ENCODE measurements at places on chromosomes 13 and 19. TPM values are rescaled to one million over a fixed set of nuclear protein-coding genes. Genes with fewer than 3 reads are reported as not detected.

The SIRT2 gene
- 37.4 TPM for total RNA-seq

The INSL3 gene
- total RNA-seq: not detected

The ZNF302 gene
- 4.9 TPM for total RNA-seq

The CACNG6 gene
- total RNA-seq: not detected

The ENOX1 gene
- 1.5 TPM for total RNA-seq

DNA sequence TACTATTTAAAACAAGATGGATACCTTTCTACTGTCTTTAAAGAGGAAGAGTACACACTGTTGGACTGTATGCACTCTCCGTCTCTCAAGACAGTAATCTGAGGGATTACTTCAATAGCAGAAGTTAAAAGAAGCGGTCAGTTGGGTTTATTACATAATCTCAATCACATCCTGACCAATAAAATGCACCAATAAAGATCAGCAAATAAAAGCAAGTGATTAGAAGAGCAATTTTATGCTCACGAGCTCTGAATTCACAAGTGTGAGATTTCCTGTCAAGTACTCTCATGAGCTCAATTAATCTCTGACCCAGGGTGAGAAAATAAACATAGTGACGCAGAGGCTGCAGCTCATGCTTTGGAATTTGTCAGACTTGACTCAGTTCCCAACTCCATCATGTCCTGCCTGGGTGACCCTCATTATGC, 12.2 kb downstream of the ABCC4 start:
- no peak for DNase-seq
- no peak overlapping the region for H3K27ac ChIP-seq
- H3K36me3 ChIP-seq: no peaks in the 10 kb centered on the region

DNA sequence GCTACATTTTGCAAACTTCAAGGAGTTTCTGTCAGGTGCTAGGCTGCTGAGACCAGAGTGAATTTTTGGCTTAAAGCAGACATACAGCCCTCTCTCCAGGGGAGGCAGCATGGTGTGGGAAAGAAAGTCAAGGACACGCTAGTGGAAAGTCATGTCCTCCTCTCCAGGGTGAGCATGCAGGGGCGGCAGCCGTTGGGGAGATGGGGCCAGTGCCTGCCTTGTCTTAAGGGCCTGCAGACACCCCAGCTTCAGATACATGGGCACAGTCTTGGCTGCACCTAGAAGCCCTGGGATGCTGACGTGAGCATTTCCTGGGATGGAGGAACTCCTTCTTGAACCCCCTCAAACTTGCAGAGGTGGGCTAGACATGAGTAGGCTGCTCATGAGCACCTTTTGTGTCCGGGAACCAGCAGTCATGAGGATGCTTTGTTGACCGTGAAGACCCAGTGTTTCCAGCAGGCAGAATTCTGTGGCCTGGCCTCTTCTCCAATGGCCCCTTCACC, 43.3 kb upstream of the PEPD start:
- no peaks in the 10 kb centered on the region for H3K4me1 ChIP-seq
- no peak for DNase-seq
- H3K27me3 ChIP-seq: no peaks in the 10 kb centered on the region
- H3K27ac ChIP-seq: no peak overlapping the region
- H3K36me3 ChIP-seq: no peaks in the 10 kb centered on the region

DNA sequence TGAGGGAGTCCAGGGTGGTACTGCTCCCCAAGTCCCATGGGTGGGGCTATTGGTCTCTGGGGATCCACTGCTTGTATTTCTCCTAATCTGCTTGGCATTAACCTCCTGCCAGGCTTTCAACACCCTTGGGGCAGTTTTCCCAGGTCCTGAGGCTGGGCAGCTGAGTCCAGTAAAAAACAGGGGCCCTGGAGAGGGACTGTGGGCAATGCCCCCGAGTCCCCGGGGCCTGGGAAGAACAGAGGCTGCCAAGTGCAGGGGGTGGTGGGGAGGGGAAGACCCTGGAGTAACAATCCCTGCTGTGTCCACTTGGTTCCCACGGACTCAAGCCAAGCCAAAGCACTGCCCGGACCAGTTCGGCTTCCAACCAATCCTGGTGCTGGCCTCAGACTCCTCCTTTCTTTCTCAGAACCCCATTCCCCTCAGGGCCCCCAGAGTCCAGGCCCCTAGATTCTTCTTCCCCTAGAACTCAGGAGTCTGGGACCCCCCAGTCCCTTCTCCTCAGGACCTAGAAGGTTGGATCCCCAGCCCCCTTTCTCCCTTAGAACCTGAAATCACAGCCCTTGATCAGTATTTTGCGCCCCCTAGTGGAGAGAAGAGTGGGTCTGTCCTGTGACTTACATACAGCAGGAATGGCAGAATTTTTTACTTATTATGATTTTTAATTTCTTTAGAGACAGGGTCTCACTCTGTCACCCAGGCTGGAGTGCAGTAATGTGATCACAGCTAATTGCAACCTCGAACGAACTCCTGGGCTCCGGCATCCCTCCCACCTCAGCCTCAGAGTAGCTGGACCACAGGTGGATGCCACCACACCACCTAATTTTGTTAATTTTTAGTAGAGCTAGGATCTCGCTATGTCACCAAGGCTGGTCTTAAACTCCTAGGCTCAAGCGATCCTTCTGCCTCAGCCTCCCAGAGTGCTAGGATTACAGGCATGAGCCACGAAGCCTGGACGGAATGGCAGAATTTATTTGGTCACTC, 3.7 kb upstream of the CLPTM1 start:
- no peaks in the 10 kb centered on the region for H3K27me3 ChIP-seq
- H3K4me3 ChIP-seq: no peak overlapping the region
- H3K36me3 ChIP-seq: peaks cover 12% of the 10 kb centered on the region
- peaks cover 14% of the 10 kb centered on the region for H3K4me1 ChIP-seq

DNA sequence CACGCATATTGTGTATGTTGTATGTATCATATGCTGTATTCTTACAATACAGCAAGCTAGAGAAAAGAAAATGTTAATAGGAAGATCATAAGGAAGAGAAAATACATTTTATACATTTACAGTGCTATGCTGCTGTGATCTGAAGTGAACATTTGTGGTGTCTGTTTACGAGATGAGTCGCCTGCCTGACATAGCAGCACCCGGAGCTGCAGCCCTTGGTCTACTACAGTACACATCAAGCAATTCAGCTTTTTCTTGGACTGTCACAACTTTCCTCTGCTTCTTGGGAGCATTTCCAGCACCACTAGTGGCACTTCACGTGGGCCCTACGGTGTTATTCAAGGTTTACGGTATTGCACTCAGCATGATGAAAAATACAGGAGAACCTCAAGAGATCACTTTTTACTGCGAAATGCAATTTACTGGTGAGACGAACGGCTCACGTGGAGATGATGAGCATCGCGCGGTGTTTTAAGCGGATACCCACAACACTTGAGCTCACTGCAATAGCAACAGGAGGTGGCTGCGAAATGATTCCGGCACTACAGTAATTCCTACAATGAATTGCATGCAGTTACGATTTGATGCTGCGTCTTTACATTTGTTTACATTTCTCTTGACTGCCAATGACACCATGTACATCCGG, 308.4 kb downstream of the FGF9 start:
- DNase-seq: no peak
- H3K27ac ChIP-seq: no peak overlapping the region
- no peak overlapping the region for H3K4me3 ChIP-seq
- H3K27me3 ChIP-seq: no peaks in the 10 kb centered on the region
- no peaks in the 10 kb centered on the region for H3K36me3 ChIP-seq
- H3K4me1 ChIP-seq: no peaks in the 10 kb centered on the region

DNA sequence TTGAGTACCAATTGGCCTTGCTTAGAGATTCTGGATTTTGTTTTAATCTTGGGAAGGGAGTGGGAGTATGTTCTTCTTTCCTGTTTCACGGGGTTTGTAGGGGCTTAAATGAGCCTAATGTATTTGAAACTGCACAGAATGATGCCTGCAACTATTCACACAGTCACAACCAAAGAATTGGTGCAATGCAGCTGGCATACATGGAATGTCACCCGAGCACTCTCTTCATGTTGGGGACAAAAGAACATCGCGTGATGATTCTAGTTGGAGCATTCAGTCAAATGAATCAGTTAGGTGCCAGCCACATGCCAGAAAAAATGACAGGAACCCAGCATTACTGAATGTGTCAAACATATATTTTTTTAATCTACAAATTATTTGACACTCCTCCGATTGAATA, 22.1 kb downstream of the STARD13 start:
- peaks cover 92% of the 10 kb centered on the region for H3K4me1 ChIP-seq
- no peak overlapping the region for H3K4me3 ChIP-seq
- no peak for DNase-seq
- H3K36me3 ChIP-seq: peaks cover 48% of the 10 kb centered on the region

- H3K4me3 ChIP-seq: no peak overlapping the region
- no peaks in the 10 kb centered on the region for H3K4me1 ChIP-seq
- no peaks in the 10 kb centered on the region for H3K27me3 ChIP-seq
These were observed 12.5 kb downstream of the IL12RB1 start for GRCh38 chr19:18074192-18074591.

All from MCF 10A (cell line).